ENCODE measurements at places on chromosomes 7 and 10.

- DNase-seq: no peak
These were observed 36.6 kb upstream of the ZMIZ2 start for GRCh38 chr7:44712012-44712411.

DNA sequence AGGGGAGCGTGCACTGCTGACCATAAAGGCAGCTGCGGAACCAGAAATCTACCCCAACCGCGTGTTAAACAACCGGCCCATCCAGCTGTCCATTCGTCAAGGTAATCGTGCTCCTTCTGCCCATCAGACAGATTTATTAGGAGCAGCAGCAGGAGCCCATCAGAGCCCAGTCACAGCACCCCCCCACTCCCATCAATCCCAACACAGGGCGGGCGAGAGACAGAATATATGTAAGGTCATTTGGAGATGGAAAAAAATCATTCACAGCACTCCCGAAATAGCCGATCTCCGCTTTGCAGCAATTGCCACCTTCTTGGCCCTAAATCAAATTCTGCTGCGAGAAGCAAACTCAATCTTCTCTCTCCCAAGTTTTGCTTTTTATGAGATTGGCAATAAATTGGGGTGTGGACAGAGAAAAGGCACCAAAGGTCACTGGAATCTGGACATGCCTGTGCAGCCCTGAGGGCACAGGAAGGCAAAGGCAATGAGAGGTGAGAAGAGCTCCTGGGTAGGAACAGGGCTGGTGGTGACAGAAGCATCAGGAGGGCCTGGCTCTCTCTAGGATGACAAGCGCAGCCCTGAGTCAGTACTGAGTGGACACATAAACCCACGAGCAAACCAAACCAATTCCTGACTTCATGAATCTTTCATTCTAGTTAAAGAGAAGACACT lies 145.0 kb upstream of the ZMIZ1 start:
- DNase-seq: no peak

- DNase-seq: no peak
These were observed 1151.0 kb upstream of the PHF14 start for GRCh38 chr7:9822458-9823290.

DNA sequence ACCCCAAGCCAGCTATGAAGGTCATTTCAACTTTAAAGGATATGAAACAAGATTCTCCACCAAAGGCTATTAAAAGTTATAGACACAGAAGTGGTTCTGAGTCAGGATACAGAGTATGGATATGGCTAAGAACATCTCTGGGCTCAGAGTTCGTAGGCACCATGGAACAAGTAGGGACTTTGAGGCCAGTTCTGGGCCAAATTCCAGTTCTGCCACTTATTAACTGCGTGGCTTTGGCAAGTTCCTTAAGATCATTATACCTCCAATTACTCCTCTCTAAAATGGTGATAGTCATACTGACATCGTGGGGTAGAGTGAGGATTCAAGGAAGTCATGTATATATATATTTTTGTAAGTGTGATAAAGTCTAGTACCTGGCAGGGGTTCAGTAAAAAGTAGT lies 105.8 kb upstream of the NFE2L3 start:
- DNase-seq: no peak

DNA sequence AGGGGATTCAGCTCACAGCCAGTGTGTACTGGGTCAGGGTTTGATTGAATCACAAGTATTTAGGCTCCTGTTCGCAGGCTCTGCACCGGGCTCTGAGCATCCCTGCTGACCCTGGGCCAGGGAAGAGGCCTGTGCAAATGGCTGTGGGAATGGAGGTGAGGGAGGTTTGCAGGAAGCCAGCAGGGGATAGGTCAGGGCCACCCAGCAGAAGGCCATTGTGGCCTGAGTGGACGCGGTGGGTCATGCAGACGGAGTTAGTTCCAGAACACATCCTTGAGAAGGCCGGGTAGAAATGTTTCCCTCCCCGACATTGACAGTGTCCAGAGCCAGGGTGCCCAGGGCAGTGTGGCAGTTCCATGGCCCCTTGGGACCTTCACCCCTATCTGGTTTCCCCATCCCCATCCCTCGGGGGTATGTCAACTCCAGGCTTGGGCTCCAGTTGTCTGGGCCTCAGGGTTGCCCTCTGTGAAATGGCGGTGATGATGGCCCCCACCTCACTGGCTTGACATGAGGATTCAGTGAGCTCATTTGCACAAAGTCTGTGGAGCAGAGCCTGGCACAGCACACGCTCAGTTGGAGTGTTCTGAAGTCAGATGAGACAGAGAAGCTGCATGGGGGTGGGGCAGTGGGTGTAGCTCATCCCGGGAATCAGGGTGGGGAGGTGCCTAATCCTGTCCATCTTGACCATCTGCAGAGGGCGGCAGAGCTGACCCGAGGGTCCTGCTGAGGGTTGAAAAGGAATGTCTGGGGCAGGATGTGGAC lies 107.6 kb downstream of the ADCY1 start:
- no peak for DNase-seq

DNA sequence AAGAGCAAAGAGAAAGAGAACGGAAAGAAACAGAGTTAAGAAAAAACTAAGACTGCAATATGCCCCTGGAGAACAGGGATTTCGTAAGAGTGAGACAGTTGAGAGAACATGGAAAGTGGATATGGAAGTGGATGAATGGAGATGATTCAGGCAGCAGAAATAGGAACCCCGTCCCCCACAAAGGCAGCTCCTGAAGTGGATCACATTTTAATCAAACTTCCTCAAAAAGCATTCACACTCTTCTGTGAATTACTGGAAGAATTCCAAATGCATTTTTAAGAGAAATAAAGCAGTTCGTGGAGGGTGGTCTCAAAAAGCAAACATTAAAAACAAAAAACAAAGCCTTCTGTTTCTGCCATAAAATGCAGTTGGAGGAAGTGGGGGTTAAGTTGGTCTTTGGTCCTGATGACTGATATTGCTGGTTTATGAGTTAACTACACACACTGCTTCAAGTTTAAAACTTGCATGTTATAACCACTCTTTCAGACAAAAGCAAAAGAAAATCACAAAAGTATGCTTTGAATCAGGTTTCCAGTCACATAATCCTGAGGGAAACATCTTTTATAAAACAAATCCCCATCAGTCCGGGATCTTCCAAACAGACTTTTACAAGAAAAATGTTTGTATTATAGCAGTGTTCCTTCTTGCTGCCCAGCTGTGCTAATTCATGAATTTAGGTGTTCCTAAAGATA lies 214.3 kb downstream of the FANK1 start:
- no peak for DNase-seq

DNA sequence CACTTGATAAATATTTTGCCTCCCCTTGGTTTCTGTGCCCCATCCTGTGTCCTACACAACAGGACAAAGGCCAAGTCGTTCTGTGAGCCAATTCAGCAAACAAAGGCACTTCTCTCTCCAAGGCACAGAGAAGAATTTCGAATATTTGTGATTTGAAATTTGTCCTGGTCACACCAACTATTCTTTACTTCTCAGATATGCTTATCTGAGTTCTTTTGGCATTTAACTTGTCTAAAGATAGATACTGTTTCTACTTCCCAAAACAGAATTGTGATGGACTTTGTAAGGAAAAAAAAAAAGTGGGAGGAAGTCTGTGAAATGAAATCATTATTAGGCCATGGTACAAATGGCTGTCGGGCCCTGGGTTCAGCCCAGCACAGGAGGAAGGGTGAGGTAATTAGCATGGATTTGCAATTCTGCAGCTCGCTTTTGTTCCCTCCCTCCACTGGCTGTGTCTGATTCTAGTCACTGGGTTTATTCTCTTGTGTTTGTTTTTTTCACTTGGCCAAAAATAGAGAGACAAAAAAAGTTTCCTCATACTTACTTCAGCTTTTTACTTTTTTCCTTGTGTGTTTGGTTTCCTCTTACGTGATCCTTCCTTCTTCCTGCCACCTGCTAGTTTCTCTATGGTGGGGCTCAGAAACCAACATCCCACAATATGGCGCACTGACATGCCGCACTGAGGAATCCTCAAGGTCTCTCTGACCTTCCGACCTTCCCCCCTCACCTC lies 108.2 kb upstream of the MKLN1 start:
- no peak for DNase-seq

- no peak for DNase-seq
These were observed 8.8 kb downstream of the GRK5 start for GRCh38 chr10:119216127-119216526.

- DNase-seq: no peak
These were observed 109.1 kb upstream of the EFCAB10 start for GRCh38 chr7:105690325-105690945.

GRCh38 chr10:125448596-125448995 lies 234.4 kb downstream of the TEX36 start:
- no peak for DNase-seq

GRCh38 chr10:26839966-26840627 lies 20.7 kb downstream of the ABI1 start:
- DNase-seq: no peak

DNA sequence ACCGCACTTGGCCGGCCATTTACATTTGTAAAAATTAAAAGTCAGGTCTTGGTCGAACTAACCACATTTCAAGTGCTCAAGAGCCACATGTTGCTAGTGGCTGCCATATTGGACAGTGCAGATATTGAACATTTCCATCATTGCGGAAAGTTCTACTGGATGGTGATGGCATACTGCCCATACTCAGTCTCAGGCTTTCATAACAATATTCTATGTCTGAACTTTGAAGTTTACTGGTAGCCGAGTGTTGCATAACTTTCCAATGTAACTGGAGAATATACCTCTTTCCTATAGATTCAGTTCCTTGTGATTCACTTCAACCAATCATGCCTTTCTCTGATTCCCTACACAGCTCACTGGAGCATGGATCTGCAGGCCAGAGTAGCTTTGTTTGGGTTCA lies 43.7 kb downstream of the PSMC2 start:
- DNase-seq: no peak

GRCh38 chr10:84484541-84484940 lies 156.2 kb downstream of the CCSER2 start:
- DNase-seq: no peak

GRCh38 chr7:77571801-77572200 lies 34.7 kb downstream of the PTPN12 start:
- DNase-seq: no peak

- no peak for DNase-seq
These were observed 15.5 kb downstream of the ENTPD7 start for GRCh38 chr10:99674762-99675161.

GRCh38 chr7:149525280-149525679 lies 27.7 kb upstream of the ZNF746 start:
- no peak for DNase-seq

GRCh38 chr7:147569116-147569913 lies 1021.3 kb upstream of the C7orf33 start:
- DNase-seq: no peak

DNA sequence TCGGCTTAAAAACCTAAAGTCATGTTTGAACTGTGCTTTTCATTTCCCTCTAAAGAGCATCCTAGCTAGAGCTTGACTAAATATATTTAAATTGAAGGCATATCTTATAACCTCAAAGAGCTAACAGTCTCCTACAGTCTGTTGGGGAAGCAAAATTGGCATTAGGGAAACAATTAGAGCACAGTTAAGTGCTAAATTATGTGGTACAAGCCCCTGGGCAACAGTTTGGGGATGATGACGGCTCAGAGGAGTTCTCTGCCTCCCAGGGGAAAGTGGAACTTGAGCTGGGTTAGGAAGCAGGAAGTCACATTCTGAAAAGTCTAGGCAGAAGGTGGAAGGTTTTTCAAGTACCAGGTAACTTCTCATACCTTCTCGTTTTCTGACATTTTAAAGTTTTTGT lies 18.6 kb upstream of the GOT1 start:
- DNase-seq: no peak

- DNase-seq: no peak
These were observed 636.5 kb downstream of the DNAJB9 start for GRCh38 chr7:109206196-109206595.

DNA sequence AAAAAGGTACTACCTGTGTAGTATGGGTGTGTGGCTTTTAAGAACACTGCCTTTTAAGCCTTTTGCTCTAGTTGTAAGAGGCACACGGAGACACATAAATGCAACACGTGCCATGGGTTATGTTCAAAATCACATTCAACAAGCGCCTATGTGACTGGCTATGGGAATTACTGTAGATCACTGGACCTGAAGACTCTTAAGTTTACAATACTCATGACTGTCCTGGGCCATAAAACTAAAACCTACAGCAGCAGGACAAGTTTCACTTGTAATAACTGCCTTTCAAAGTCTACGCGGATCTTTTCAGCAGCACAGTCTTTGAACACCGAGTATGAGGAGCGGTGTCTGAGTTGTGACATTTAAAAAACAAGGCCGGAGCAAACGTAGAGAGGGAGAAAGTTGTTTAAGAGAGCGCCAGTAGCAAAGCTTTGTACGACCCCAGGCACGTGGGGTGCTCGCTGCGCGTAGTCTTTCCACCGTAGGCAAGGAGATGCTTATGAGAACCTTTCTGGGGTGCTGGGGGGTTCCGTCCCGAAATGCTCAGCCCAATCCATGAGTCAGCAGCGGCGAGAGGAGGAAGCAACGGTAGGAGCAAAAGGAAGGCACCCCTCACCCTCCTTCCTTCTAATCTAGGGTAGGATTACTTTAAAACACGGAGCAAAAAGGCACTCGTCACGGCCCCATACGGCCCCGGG lies 662 bp downstream of the DNAJC2 start:
- peak; percentile 23 for DNase-seq

DNA sequence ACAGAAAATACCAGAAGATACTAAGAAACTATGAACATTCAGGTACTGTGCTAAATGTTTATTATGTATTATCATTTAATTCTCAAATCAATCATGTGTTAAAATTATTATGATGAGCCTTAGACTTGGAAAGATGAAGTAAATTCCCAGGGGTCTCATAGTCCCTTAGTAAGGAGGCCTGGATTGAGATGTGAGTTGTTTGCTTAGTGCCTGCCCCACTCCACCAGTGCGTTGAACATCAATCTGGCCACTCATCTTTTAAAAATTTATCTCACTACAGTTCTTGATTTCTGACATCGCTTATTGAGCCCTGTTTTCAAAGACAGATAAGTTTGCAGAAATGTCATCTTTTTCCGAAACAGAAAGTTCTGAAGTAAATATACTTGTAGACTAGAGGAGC lies 618.4 kb upstream of the SEMA3D start:
- no peak for DNase-seq

GRCh38 chr7:91291902-91292301 lies 27.7 kb downstream of the FZD1 start:
- no peak for DNase-seq

DNA sequence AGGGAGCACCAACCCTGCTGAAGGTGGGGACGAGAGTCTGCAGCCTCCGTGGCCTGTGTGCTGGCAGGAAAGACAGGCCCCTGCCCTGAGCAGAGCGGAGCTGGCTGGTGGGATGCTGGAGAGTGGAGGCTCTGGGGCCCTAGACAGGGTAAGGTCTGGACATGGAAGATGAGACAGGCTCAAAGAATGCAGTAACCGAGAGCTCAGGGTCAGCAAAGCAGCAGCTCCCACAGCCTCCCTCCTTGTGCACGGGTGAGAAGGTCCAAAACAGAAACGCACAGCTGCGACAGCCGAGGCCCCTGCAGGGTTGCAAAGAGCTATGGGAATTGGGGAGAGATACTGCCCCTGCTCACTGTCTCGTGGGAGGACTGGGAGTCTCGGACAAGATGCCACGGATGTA lies 80.5 kb downstream of the TNS3 start:
- DNase-seq: no peak

GRCh38 chr7:21568762-21569161 lies 25.9 kb downstream of the DNAH11 start:
- DNase-seq: no peak

GRCh38 chr10:121302541-121303180 lies 295.6 kb downstream of the FGFR2 start:
- no peak for DNase-seq
